ENCODE measurements at places on chromosomes 5 and 9. TPM values are rescaled to one million over a fixed set of nuclear protein-coding genes. Genes with fewer than 3 reads are reported as not detected.

The ITGA2 gene
- total RNA-seq: 11.1 TPM

The PCDHB15 gene
- total RNA-seq: 3.8 TPM

The GRM6 gene
- total RNA-seq: not detected

The MYOZ3 gene
- 0.13 TPM for total RNA-seq

DNA sequence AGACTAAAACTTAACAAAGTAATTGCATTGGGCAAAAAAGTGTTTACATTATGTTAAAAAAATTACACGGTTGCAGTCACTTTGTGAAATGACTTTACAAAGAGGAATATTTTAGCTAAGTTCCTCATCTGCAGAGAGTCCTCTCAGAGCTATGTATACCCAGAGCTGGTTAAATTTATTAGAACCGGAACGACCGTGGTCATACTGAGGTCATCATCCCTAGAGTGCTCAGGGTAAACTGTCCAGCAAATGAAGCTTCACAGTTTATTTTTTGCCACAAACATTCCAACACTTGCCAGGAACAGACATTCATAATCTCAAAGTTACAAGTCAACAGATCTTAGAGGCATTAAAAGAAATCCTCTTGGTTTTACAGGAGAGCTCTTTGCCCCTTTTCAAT, 897 bp downstream of the ROPN1L start:
- no peak overlapping the region for H3K4me3 ChIP-seq
- no peaks in the 10 kb centered on the region for H3K36me3 ChIP-seq
- no peak for ATAC-seq
- no peaks in the 10 kb centered on the region for H3K27me3 ChIP-seq
- H3K27ac ChIP-seq: no peak overlapping the region

GRCh38 chr9:4997631-4998030, 12.6 kb downstream of the JAK2 start:
- no peak overlapping the region for H3K4me3 ChIP-seq
- H3K36me3 ChIP-seq: peaks cover 31% of the 10 kb centered on the region
- ATAC-seq: no peak
- peaks cover 22% of the 10 kb centered on the region for H3K4me1 ChIP-seq

- peaks cover 44% of the 10 kb centered on the region for H3K4me1 ChIP-seq
- no peak for ATAC-seq
- H3K36me3 ChIP-seq: no peaks in the 10 kb centered on the region
- no peak overlapping the region for H3K4me3 ChIP-seq
- H3K27ac ChIP-seq: peak overlapping the region; percentile 100
Observed at GRCh38 chr9:128555180-128555721, 2.9 kb downstream of the SPTAN1 start.

GRCh38 chr5:16568875-16569580, 47.8 kb downstream of the RETREG1 start:
- H3K36me3 ChIP-seq: no peaks in the 10 kb centered on the region
- H3K27ac ChIP-seq: peak overlapping the region; percentile 19
- no peak for ATAC-seq
- no peaks in the 10 kb centered on the region for H3K4me1 ChIP-seq

DNA sequence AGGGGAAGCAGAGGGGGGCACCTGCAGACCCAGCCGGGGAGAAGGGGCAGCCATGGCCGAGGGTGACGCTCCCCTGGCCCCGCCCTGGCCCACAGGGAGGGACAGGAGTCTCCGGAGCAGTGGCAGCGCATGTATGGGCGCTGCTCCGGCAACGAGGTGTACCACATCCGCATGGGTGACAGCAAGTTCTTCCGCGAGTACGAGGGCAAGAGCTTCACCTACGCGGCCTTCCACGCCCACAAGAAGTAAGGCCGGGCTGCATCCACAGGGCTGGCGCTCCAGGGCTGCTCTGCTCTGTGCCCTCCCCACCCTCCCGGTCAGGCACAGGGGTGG, 68.2 kb downstream of the KCNT1 start:
- no peaks in the 10 kb centered on the region for H3K4me1 ChIP-seq
- no peak overlapping the region for H3K27ac ChIP-seq
- H3K4me3 ChIP-seq: no peak overlapping the region
- peaks cover 76% of the 10 kb centered on the region for H3K27me3 ChIP-seq
- ATAC-seq: no peak

GRCh38 chr5:122880749-122881148, 35.3 kb downstream of the SNX24 start:
- no peak overlapping the region for H3K27ac ChIP-seq
- no peak overlapping the region for H3K4me3 ChIP-seq
- no peaks in the 10 kb centered on the region for H3K27me3 ChIP-seq
- H3K36me3 ChIP-seq: peaks cover 3% of the 10 kb centered on the region
- no peak for ATAC-seq

All from gastroesophageal sphincter (tissue), 4 donors.